ENCODE measurements at places on chromosomes 12 and 14. TPM values are rescaled to one million over a fixed set of nuclear protein-coding genes. Genes with fewer than 3 reads are reported as not detected.

Gene SYNDIG1L
- not detected for total RNA-seq

Gene MORN3
- 0.33 TPM for total RNA-seq

Gene PTHLH
- total RNA-seq: 19.0 TPM

Gene KITLG
- 11.1 TPM for total RNA-seq

Gene ZNF385A
- total RNA-seq: 11.3 TPM

Gene TMEM119
- total RNA-seq: not detected

Gene RASSF9
- total RNA-seq: 0.67 TPM

Gene CCDC196
- total RNA-seq: not detected

Gene OVCH1
- total RNA-seq: not detected

Gene SLC4A8
- total RNA-seq: 1.7 TPM

Gene KLRF1
- not detected for total RNA-seq

Gene CFAP54
- total RNA-seq: 1.6 TPM

Gene IQSEC3
- total RNA-seq: not detected

Gene CLEC12A
- not detected for total RNA-seq

Gene AKAP6
- total RNA-seq: 0.54 TPM

Gene FGF6
- total RNA-seq: not detected

Gene IL22
- not detected for total RNA-seq

Gene HOXC6
- 3.5 TPM for total RNA-seq

Gene SIX6
- total RNA-seq: not detected

Gene HIP1R
- total RNA-seq: 19.8 TPM

Gene RGS6
- total RNA-seq: not detected

Gene GPRC5A
- total RNA-seq: 273 TPM

Measured in A549 treated with ZK216348 at 1 μM for 4 hours (cell line).